ENCODE measurements at places on chromosomes 7 and 10. TPM values are rescaled to one million over a fixed set of nuclear protein-coding genes. Genes with fewer than 3 reads are reported as not detected.

Gene BRAF
- 30.2 TPM for total RNA-seq

Gene NFE2L3
- total RNA-seq = 60.8 TPM

Gene NANOS1
- total RNA-seq = 0.48 TPM

Gene GIMAP8
- total RNA-seq = 49.6 TPM

Gene CPA4
- total RNA-seq = 0.29 TPM

Gene PTPRZ1
- not detected for total RNA-seq

Gene HTR5A
- total RNA-seq = not detected

Gene AEBP1
- 8.9 TPM for total RNA-seq

Gene LIPF
- not detected for total RNA-seq

Gene GPR15LG
- total RNA-seq = not detected

Gene NODAL
- total RNA-seq = not detected

Gene SPAM1
- not detected for total RNA-seq

Data from vein endothelial cell (primary cell).